HS-5 (cell line): ENCODE measurements at places on chromosomes 4 and X.

- DNase-seq: no peak
These were observed 22.4 kb downstream of the CLDN22 start for GRCh38 chr4:183297675-183298074.

- no peak for DNase-seq
These were observed 3.2 kb downstream of the UNC5C start for GRCh38 chr4:95545546-95545945.

DNA sequence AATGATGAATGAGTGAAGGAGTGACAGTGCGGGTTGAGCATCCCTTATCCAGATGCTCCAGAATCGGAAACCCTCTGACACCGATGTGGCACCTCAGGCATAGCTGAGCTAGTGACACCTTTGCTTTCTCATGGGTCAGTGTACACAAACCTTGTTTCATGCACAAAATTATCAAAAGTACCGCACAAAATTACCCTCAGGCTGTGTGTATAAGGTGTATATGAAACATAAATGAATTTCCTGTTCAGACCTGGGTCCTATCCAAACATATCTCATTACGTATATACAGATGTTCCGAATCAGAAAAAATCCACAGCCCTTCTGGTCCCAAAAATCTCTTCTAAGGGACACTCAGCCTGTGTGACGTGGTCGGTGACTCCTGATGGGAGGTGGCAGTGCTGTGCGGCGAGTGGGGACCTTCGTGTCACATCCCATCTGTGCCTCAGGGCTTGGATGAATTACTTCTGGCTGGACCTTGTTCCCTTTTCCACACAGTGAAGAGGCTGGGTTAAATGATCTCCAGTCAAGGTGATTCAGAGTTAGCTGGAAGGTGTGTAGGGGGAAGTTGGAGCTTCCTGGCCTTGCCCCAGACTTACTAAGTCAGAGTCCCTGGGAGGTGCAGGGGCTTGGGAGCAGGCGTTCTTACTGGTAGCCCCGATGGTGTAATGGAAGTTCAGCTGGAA lies 18.8 kb downstream of the RGS12 start:
- no peak for DNase-seq

- no peak for DNase-seq
These were observed 287.2 kb downstream of the INPP4B start for GRCh38 chr4:142558851-142559250.

- DNase-seq: no peak
These were observed 962.6 kb downstream of the PCDH7 start for GRCh38 chr4:31682796-31683195.

GRCh38 chr4:95170176-95170575 lies 378.6 kb downstream of the UNC5C start:
- DNase-seq: no peak
